ENCODE measurements at places on chromosomes 4 and X.

DNA sequence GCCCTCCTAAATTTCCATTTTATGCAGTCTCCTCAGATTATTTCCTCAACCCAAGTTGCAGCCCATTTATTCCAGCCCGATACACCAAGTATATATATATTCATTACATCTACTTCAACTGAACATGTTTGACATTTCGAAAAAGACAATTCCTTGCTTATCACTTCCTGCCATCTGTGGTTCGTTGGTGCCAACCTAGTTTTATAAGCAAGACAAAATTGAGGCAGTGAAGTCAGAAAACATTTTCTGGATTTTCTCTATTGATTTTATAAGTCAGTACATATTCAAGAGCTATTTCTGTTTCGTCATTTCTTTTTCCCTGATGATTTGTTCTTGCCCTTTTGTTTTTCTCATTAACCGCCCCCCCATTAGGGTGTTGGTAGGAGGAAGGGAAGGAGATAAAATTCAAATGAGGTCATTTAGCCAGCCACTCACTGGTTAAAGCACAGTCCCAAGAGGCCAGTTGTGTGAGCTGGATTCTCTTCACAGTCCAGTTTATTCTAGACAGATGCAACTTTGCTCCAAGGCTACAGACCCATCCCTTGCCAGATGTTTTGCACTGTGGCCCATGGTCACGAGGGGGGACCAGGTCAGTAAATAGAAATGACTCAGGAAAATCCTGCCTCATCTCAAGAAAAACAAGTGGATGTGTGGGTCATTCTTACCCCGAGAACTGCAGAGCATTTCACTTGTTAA is 20.3 kb upstream of the VEGFD start:
- DNase-seq = no peak

DNA sequence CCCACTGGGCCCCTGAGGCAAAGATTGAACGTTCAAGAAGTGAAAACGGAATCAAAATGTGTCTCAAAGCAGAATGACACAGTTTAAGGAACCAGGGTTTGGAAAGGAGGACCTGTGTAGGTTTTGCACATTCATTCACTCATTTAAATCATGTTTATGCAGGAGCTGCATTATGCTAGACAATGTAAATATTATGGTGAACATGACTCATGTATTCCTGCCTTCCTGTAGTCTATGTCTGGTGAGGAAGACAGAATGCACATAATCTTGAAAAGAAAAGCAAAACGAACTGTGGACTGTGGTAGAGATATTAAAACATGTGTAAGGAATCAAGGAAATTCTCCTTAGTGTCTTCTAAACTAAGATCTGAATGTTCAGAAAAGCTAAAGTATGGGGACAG is 311.8 kb upstream of the SMIM31 start:
- no peak for DNase-seq

DNA sequence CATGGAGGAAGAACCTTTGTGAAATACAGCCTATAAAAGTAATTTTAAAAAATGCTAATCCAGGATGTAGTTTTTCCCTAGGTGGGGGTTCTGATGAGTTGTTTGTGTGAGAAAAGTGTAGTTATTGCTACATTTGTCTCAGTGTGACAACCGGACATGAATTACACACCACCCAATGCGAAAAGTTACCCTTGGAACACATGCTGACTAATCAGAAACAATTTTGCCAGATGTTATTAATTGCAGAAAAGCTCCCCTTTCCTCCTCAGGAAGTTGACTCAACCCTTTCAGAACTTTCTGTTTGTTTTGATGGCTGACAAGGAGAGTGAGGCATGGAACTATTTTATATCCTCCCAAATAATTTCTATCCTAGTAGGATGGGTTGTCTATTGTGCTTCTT is 38.1 kb upstream of the EDA2R start:
- DNase-seq = no peak

GRCh38 chrX:15151267-15152186 is 118.4 kb downstream of the ASB9 start:
- DNase-seq = no peak

GRCh38 chrX:129040124-129040523 is 483.2 kb downstream of the SMARCA1 start:
- DNase-seq = no peak

DNA sequence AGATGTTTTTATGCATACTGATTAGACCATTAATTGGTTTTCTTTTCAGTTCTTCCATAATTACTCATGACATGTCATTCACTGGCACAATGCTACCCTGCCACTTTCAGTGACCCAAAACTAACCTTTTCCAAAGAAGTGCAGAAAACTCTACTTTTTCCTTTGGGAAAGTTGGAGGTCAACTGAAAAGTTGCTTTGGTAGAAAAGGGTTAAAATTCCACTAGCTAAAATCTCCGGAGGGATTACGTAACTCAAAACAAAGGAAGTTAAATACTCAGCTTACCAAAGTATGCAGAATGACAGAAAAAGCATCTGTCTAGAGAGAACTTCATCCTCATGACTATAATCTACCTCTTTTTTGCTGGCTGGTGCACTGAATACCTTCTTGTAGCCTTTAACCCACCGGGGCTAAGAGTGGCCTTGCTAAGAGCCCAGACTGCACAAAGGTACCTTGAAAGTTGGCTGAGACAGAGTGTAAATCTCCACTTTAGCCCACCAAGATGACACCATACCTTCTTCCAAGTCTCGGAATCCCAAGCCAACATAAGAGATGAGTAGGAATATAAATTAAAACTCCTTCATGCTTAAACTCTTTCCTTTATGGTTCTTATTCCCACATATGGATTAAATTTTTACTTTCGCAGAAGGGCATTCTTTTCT is 1099.5 kb upstream of the INTU start:
- no peak for DNase-seq

GRCh38 chr4:150310159-150310895 is 232.1 kb downstream of the DCLK2 start:
- no peak for DNase-seq

DNA sequence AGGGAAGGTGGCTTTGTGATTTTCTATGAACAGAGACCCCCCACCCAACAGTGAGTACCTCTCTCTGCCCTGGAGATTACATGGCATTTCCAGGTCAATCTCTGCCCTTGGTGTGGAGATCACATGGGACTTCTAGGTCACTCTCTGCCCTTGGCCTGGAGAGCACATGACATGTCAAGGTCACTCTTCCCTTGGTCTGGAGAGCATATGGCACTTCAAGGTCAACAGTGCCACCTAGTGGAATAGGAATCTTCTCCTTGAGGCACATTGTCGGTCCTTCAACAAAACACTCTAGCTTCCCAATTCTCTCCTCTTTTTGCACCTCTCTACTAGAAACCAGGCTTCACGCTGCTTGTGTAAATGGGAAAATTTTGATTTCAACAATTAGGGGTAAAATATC is 66.2 kb upstream of the TACR3 start:
- no peak for DNase-seq

- DNase-seq = peak; percentile 47
Observed at GRCh38 chrX:111869639-111870034, 6.3 kb upstream of the TRPC5OS start.

DNA sequence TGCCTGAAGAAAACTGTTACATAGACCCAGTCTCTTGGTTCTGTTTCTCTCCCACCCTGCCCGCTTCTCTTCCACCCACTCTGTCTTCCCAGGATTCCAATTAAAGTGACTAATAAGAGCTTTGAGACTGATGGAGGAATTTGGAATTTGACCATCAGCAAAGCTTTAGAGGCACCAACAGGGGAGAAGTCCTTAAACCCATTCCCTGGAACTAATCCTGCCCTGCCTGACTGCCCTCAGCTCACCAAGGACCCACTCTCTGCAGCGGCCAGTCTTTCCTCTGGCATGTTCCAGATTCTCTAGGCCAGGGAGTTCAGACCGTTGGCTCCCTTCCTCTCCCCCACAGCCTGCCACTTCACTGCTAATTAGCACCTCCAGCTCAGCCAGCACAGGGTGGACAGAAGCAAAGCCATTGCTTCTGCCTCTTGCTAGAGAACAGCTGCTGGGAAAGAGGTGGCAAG is 23.9 kb downstream of the SCD5 start:
- DNase-seq = no peak

DNA sequence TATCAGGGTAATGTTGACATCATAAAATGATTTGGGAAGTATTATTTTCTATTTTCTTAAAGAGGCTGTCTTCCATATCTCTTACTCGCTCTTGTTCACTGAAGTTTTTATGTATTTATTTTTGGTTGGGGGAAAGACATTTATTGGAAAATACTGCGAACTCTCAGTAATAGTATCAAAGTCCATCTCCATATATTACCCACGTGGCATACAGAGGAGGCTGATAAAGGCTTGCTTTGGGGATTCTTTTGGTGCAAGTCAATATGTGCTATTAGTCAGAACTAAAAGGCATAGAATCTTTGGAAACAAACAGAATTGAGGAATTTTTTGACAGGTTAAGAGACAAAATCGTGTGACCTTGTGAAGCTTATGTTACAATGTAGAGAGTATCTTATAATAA is 101.3 kb downstream of the NYX start:
- no peak for DNase-seq

- no peak for DNase-seq
Observed at GRCh38 chrX:109299091-109299490, 182.8 kb downstream of the GUCY2F start.

GRCh38 chr4:77471821-77472495 is 133.7 kb upstream of the CXCL13 start:
- no peak for DNase-seq

DNA sequence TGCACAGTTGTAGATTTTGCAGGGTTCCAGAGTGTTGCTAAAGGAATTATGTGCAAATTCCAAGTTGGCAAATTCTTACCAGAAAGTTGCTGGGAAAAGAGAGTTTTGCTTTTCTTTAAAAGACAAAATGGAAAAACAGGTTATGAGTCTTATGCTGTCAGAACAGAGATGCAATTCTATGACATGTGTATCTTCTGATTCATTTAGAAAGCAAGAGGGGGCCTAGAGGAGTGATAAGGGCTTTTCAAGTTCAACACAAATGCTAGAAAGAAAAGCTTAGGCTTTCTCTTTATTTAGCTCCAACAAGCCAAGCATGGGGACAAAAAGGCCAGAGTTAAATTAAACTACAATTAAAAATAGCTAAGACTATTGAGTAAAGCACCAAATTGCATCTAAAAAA is 72.4 kb upstream of the GATB start:
- no peak for DNase-seq

DNA sequence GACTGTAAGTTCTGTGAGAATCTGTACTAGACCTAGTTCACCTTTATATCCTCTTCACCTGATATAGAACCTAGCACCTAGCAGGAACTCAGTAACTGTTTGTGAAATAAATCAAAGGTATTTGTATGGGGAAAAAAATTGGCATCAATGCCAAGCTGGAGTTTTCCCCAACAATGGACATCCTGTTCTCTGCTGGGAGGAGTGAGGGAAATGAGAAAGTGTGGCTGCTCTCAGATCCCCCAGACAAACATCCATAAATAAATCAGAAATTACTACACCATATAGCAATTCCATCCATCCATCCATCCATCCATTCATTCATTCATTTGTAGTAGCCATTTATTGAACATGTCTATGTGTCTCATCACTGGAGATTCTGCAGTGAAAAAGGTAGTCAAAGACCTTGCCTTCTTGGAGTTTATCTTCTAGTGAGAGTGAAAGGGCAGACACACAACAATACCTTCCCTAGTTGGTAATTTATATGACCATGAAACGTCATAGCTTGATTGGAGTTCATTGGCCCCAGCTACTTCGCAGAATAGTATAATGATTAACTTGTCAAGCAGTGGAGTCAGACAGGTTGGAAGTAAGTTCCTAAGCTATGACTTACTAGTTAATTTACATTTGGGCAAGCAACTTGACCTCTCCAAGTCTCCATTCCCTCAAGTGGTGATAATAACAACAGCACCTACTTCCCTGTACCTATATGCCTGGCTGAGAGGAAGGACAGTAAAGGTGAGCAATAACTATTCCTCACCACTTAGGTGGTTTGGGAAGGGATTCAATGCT is 98.7 kb upstream of the KIT start:
- DNase-seq = no peak

DNA sequence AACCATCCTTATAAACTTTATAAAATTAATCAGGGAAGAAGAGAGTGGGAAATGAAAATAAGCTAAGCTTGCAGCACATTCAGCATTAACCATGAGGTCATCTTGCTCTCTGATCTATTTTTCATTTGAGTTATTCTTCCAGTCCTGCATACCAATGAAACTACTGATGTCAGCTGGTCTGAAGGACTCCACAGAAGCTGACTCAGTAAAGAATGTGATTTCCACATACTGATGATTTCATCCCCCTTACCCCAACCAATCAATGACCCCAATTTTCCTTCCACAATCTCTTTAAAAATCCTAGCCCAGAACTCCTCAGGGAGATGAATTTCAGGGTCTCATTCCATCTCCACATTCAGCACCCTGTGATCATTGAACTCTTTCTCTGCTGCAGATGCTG is 18.8 kb upstream of the DSPP start:
- DNase-seq = no peak

- no peak for DNase-seq
Observed at GRCh38 chr4:184648313-184649025, 778 bp downstream of the CASP3 start.

DNA sequence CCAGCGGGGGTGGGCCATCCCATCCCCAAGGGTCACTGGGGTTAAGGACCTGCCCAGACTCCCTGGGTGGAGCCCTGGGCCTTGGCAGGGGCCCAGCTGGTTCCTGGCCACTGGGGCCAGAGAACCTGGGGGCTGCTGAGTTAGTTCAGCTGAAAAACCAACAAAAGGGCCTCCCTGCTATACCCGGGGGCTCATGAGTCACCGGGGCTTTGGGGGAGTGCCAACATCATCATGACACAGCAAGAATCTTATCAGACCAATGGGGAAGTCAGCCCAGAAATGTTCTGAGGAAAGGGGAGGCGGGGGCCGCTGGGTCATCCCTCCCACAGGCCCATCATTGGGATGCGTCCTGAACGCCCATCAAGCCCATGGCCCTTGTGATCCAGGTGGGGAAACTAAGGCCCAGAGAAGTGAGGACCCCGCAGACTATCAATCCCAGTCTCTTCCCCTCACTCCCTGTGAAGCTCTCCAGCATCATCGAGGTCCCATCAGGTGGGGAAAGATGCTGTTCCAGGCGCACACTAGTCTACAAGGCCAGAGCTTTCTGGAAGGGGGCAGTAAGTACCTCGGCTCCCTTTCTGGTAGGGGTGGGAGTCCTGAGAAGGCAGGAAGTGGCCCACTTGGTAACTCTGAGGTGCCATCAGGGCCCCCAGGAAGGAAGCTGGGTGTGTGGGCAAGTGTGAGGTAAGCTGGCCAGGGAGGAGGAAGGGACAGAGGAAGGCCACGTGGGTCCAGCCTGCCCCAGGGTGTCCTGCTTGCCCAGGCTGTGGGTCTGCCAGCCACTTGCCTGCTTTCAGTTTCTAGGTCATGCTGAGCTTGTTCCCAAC is 4.5 kb downstream of the G6PD start:
- DNase-seq = no peak

DNA sequence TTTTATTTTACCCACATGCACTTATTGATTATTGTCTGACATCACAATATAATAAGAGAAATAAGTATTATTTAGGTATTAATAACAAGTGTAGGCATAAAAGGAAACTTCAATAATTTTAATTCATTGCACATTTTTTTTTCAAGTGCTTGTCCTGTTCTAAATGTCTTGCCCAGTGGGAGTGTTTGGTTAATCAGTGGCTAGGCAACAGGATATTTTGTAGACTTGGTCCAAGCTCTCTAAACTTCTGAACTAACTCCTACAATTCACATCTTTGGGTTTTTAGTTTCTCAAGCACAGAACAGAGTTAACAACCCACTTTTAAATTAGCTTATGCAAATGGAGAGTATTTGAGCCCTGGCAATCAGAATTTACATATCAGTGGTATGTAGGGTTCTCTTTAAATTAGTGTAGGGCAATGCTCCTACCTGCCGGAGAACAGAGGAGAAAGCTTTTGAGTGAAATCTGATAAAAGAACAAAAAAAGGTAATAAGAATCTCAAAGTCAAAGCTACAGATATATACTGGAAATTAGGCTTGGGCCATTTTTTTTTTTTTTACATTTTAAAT is 353.5 kb downstream of the ADGRL3 start:
- no peak for DNase-seq

Data from NCI-H774 (cell line).